Left lung (tissue), 14 donors: ENCODE measurements at places on chromosomes 2 and 18. TPM values are rescaled to one million over a fixed set of nuclear protein-coding genes. Genes with fewer than 3 reads are reported as not detected.

GRCh38 chr2:9191041-9191481, 15.6 kb upstream of the ASAP2 start:
- peak; percentile 63 for DNase-seq

DNA sequence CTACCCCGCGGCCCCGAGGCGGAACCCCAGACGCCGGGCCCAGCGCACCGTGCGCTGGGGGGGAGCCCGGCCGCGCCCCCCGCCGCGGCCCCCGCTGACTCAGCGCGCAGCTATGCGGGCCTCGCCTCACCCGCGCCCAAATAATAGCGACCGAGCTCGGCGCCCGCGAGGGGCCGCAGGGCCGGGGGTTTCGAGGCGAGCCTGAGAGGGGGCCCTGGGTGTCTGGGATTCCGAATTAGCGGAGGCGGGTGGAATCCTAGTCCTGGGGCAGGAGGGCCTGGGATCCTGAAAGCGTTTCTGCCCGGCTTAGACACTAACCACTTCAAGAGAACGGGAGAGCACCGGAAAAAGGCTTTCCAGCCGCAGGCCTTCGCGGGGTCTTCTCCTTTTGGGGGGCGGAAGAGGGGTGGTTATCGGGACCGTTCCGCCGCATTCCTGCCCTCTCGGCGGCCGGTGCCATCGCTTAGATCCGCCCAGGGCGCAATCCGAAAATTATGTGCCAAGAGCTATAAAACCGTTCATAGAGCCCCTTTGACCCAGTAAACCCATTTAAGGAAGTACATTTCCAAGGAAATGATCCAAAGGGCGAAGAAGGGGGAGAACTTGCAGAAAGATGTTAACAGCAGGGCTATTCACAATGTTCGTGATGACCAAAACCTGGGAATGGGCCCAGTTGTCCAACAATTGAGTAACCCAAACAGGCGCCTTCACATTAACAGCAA, 681 bp upstream of the ROCK2 start:
- DNase-seq: peak; percentile 81

- DNase-seq: no peak
These were observed 215.0 kb downstream of the IRS1 start for GRCh38 chr2:226584518-226585055.

The ACTR2 gene
- 314 TPM for total RNA-seq

GRCh38 chr2:27734305-27734704, 37.2 kb upstream of the MRPL33 start:
- no peak for DNase-seq

- DNase-seq: no peak
These were observed 359.5 kb upstream of the FAM98A start for GRCh38 chr2:33958591-33958990.

The TTN gene
- 27.5 TPM for total RNA-seq

The PHLPP1 gene
- total RNA-seq: 13.1 TPM

The CAPG gene
- total RNA-seq: 340 TPM

- no peak for DNase-seq
These were observed 1.5 kb upstream of the SULT1C2 start for GRCh38 chr2:108287169-108287568.

DNA sequence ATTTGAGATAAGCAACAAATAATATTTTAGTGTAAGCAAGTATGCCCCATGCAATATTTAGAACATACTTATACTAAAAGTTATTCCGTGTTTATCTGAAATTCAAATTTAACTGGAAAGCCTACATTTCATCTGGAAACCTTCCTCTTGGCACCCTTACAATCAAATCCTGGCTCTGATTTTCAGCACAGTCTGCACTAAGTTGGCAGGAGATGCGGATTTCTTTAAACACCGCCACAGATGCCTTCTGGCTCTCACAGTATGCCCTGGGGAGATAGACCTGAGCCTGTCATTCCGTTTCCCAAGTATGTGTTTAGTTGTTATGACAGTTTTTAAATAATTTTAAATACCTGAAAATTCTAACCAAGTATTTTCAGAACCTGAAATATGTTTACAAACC, 7.3 kb upstream of the MLPH start:
- no peak for DNase-seq

The ARHGEF33 gene
- total RNA-seq: 0.82 TPM

GRCh38 chr2:12828980-12829379, 112.2 kb downstream of the TRIB2 start:
- DNase-seq: no peak

The IL36G gene
- total RNA-seq: not detected

DNA sequence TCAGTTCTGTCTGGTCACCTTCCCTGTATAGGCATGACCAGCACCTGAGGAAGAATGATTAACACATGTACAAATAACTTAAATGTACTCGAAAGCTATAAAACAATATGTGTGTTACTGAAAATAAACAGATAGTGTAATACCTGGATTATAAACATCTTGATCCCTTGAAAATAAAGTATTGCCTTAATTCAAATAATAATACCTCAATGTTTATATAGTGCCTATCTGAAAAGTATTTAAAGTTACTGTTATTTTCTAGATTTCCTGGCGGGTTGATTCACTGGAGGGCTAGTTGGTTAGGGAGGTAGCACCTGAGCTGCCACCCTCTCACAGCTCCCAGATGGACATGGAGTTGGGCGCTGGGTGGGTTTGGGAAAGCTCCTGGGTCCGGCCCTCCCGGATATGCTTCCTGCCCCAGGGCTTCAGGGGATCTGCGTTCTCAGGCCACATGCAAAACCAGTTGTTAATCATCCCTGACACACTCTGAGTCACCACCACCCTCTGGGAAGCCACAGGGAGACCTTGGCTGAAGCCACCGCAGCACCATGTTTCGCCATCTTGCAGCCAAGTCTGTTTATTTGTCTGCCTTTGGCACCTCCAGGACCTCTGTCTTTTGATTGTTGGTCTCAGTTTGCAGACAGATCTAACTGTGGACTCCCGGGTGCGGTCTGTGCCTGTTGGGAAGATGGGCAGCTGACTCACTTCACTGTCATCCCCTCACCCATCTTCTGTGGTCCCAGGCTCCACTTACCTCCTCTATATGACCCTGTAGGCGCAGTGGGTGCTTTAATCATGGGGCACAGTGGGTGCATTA, 35.3 kb downstream of the RAB31 start:
- peak; percentile 81 for DNase-seq

The SLC4A3 gene
- 2.9 TPM for total RNA-seq

DNA sequence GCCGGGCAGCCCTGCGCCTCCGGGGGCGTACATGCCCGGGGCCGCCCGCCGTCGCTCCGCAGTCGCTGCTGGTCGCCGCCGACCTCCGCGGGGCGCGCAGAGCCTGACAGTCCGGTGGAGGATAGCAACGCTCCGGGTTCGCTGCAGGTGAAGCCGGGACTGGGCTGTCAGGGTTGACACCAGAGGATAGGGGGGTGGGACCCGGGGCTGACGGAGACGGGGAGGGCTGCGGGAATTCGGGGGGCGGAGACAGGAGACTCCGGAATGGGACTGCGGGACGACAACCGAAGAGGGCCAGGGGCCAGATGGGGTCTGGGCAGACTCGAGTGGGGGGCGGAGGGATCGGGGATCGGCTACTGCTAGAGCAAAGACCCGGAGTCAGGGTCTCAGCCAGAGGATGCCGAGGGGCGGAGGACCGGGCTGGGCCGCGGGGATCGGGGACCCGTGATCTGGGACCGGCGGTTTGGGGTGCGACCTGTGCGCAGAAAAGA, 403 bp downstream of the TMEM127 start:
- DNase-seq: peak; percentile 89

- no peak for DNase-seq
These were observed 70.6 kb downstream of the RPE start for GRCh38 chr2:210072922-210073509.

The TRIM54 gene
- not detected for total RNA-seq

GRCh38 chr18:74963820-74964446, 245.0 kb downstream of the PTGR3 start:
- DNase-seq: no peak

GRCh38 chr2:22683914-22684313, 701.1 kb upstream of the KLHL29 start:
- no peak for DNase-seq

The CDH7 gene
- total RNA-seq: 0.34 TPM

GRCh38 chr18:74480149-74480651, 16.0 kb upstream of the CNDP2 start:
- DNase-seq: no peak

DNA sequence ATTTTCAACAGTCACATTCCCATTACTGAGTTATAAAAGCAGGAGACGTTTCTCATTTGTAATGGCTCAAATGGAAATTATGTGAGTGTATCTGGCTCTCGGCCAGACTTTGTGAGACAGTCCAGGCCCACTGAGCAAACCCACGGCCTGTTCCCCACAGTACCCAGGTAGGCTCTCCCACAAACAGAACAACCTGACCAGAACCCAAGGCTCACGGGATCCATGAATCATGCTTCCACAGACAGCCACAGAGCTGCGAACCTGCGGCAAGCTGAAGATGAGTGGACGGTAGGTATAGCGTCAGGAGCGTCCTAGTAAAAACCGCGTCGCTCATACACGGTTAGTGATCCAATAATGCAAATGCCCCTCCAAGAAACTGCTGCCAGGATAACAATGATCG, 34.2 kb downstream of the NDUFA10 start:
- no peak for DNase-seq
